ENCODE measurements at places on chromosomes 12 and 14.

- no peak overlapping the region for H3K27ac ChIP-seq
- H3K4me3 ChIP-seq = no peak overlapping the region
- H3K27me3 ChIP-seq = no peaks in the 10 kb centered on the region
- H3K36me3 ChIP-seq = peaks cover 83% of the 10 kb centered on the region
- no peaks in the 10 kb centered on the region for H3K4me1 ChIP-seq
Observed at GRCh38 chr14:101887219-101887618, 77.2 kb upstream of the DYNC1H1 start.

DNA sequence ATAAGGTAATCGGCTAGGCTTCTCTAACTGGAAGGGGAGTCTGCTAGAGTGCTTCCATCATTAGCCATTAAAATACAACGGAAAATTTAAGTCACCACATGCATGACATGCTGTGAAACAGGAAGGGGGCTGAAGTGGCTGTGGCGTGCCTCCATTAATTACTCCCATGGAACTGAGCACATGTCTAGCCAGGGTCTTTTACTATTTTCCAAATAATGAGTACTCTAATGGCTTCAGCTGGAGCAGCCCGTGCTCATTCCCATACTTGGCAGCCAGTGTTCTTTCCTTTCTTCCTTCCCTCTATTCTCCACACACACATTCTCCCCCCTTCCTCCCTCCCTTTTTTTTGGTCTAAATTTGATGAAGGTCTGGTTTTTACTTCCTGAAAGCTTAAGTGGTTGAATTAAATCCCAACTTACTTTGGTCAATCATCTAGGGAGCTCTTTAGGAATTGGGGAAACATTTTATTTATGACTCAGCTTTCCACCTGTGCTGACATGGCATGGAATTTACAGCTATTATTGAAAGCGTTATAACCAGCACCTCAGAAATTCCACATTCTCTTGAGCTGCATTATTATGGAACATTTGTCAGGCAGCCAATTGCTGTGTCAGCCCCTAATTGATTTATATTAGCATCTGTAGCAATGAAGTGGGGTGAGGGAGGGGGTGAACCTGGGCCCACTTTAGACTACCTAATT is 72.3 kb downstream of the LRIG3 start:
- no peaks in the 10 kb centered on the region for H3K36me3 ChIP-seq
- no peaks in the 10 kb centered on the region for H3K27me3 ChIP-seq
- no peak overlapping the region for H3K27ac ChIP-seq
- no peaks in the 10 kb centered on the region for H3K4me1 ChIP-seq
- no peak overlapping the region for H3K4me3 ChIP-seq

DNA sequence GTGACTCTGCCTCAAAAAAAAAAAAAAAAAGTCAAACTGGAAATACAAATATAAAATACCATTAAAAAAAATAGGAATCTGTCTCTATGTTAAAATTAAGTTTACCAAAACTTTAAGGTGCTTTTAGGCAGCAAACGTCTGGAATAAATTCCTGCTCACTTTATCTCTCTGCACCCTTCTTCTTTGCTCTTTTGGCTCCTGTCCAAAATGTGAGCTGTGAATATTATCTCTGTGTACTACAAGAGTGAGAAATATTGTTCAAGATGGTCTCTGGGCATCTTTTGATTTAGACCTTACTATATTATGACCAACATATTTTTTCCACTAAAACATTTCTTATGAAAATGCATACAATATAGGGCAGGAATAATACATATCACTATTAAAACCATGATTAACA is 63.7 kb downstream of the PUS7L start:
- H3K27ac ChIP-seq = no peak overlapping the region
- no peak overlapping the region for H3K4me3 ChIP-seq
- H3K4me1 ChIP-seq = no peaks in the 10 kb centered on the region

GRCh38 chr14:91872011-91872501 is 4.7 kb upstream of the TC2N start:
- H3K4me3 ChIP-seq = peak overlapping the region; percentile 58
- H3K27me3 ChIP-seq = no peaks in the 10 kb centered on the region
- H3K36me3 ChIP-seq = no peaks in the 10 kb centered on the region
- peak; percentile 13 for DNase-seq
- H3K27ac ChIP-seq = peak overlapping the region; percentile 79
- peaks cover 95% of the 10 kb centered on the region for H3K4me1 ChIP-seq

DNA sequence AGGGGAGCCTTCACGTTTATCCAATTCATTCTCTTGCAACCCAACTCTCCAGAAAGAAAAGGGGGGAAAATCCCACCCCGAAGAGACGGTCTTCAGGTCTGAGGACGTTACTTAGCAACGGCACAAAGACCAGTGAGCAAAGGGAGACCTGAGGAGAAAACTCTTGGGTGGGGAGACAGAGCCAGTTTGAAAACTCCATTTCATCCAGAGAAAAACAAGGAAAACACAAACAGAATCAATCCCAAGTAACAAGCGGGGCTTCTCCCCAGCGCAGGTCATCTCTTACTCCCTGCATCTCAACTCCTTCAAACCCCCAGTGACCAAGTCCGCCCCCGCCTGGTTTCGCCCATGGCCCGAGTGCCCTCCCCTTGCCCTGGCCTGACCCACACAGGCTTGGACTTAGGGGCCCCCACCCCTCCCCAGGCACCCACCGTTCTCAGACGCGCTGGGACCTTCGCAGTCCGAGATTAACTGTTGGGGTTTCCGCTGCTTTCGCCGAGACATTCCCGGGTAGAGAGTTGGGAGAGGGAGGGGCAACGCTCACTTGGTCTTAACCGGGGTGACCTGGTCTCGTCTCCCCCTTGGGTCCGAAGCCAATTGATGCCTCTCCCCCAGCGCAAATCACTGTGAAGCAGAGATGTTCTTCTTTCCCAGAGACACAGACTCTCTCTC is 10.4 kb upstream of the SALL2 start:
- no peak for DNase-seq
- H3K4me3 ChIP-seq = no peak overlapping the region
- H3K27me3 ChIP-seq = peaks cover 14% of the 10 kb centered on the region
- H3K36me3 ChIP-seq = no peaks in the 10 kb centered on the region
- H3K27ac ChIP-seq = no peak overlapping the region

- H3K4me3 ChIP-seq = no peak overlapping the region
- H3K4me1 ChIP-seq = no peaks in the 10 kb centered on the region
- no peaks in the 10 kb centered on the region for H3K36me3 ChIP-seq
- H3K27ac ChIP-seq = no peak overlapping the region
- DNase-seq = no peak
- peaks cover 5% of the 10 kb centered on the region for H3K27me3 ChIP-seq
Observed at GRCh38 chr12:59500335-59500734, 95.5 kb upstream of the SLC16A7 start.

DNA sequence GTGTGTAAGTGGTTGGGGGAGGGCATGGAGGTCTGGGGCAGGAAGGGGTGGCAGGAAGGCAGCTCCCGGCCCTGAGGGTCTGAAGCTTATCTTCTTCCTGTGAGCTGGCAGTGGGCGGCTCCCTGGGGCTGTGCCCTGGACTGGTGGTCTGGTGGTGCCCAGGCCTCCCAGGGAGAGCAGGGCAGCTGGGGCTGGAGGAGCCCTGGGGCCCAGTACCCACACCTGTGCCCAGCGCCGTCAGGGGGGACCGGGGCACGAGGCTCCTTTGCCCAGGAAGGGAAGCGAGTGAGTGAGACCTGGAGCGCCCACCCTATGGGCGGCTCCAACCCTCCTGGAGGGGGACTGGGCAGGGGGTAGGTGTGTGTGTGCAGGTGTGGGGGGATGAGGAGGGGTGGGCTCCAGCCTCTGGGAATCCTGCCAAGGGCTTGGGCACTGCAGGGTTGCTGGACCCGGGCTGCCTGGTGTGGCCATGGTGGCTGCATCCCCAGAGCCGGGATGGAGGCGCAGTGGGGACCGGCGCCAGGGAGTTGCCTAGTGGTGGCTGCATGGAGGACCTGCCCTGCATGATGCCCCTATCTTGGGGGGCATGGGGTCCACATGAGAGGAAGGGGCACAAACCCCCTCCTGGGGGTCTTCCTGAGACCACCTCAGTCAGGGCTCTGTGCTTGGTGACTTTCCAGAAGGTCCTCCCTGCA is 353.6 kb downstream of the TMEM121 start:
- no peaks in the 10 kb centered on the region for H3K27me3 ChIP-seq
- H3K4me3 ChIP-seq = no peak overlapping the region
- H3K27ac ChIP-seq = no peak overlapping the region
- DNase-seq = peak; percentile 27
- H3K4me1 ChIP-seq = no peaks in the 10 kb centered on the region

- H3K36me3 ChIP-seq = peaks cover 6% of the 10 kb centered on the region
- H3K4me1 ChIP-seq = no peaks in the 10 kb centered on the region
- no peak overlapping the region for H3K27ac ChIP-seq
- DNase-seq = no peak
- H3K4me3 ChIP-seq = no peak overlapping the region
- H3K27me3 ChIP-seq = no peaks in the 10 kb centered on the region
Observed at GRCh38 chr12:107612508-107612907, 73.1 kb upstream of the PWP1 start.

- no peaks in the 10 kb centered on the region for H3K27me3 ChIP-seq
- H3K4me1 ChIP-seq = no peaks in the 10 kb centered on the region
- no peak for DNase-seq
- no peak overlapping the region for H3K27ac ChIP-seq
- H3K36me3 ChIP-seq = no peaks in the 10 kb centered on the region
Observed at GRCh38 chr12:29066011-29066588, 83.0 kb upstream of the FAR2 start.

GRCh38 chr12:4036671-4037271 is 163.6 kb upstream of the PARP11 start:
- no peaks in the 10 kb centered on the region for H3K27me3 ChIP-seq
- peaks cover 4% of the 10 kb centered on the region for H3K4me1 ChIP-seq
- no peak overlapping the region for H3K27ac ChIP-seq
- no peak for DNase-seq
- no peaks in the 10 kb centered on the region for H3K36me3 ChIP-seq
- H3K4me3 ChIP-seq = no peak overlapping the region

DNA sequence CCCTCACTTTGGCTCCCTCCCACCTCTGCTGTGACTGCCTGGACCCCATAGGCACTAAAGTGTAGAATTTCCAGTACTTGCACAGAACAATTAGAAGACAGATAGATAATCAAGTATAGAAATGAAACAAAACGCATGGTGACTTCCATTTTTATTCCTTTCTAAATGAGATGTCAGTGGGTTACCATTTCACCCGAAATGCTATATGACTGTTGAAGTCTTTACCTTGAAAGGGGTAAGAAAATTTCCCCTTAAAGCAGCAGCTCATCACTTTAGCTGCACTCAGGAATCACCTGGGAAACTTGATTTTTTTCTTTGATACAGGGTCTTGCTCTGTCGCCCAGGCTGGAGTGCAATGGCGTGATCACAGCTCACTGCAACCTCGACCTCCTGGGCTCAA is 12.5 kb upstream of the KSR2 start:
- H3K27me3 ChIP-seq = peaks cover 4% of the 10 kb centered on the region
- no peaks in the 10 kb centered on the region for H3K36me3 ChIP-seq
- DNase-seq = no peak
- no peak overlapping the region for H3K4me3 ChIP-seq
- no peaks in the 10 kb centered on the region for H3K4me1 ChIP-seq
- H3K27ac ChIP-seq = no peak overlapping the region

DNA sequence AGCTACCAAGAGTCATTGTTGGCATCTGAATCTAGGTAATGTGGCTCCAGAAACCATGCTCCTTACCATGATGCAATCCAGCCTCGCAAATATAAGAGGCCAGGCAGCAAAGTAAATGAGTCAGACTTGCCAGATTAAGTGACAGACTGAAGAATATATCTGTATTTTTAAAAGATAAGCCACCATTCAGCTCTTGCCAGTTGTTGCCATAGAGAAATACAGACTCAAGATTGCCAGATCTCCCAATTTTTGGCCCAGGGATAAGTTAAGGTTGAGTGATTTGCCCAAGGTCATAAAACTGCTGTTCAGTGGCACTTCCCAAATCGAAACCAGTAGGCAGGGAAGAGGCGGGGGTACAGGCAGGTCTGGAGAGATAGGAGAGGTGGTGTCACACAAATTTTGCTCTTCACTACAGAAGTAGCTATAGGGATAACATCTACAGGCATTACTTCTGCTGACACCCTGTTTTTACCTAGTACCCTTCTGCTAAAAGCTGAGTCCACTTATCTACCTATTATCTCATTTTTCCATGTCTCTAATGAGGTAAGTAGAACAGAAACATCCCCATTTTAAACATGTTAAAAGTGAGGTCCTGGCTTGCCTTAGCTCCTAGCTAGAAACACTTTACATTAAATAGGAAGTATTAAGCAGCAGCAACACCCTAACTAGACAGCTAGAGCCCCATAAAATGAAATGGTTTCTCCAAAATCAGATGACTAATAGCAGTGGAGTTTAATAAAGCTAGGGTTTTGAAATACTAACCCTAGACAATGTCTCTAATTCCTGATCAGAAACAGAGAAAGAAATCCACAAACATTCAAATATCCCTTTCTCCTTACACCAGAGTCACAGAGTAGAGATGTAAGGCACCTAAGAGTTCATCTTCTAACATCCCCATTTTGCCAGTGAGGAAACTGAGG is 19.5 kb downstream of the DCAF5 start:
- no peak overlapping the region for H3K27ac ChIP-seq
- H3K27me3 ChIP-seq = no peaks in the 10 kb centered on the region
- no peaks in the 10 kb centered on the region for H3K36me3 ChIP-seq

DNA sequence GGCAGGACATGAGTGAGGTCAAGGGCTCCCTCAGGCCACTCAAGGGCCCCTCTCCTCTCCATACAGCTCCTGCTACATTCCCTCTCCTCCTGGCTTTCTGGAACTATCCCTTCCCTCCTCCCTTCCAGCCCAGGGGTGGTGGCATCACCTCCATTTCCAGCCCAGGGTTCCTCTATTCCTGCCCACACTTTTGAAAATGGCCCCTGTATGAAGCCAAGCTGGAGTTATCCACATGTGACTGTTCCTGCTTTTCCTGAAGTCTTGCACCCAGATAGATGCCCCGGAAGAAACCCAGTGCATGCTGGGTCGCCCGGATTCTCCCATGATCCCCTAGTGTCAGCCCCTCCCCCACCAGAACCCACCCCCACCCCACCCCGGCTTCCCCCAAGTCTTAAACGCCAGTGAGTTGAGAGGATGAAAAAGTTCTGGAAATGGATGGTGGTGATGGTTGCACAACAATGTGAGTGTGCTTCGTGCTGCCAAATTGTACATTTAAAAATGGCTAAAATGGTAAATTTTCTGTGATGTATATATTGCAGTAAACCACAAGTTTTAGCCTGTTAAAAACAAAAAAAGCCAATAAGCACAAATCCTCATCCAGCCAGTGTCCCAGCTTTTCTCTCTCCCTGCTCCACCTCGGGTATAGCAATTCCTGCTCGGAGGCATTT is 136.9 kb downstream of the SCARB1 start:
- no peaks in the 10 kb centered on the region for H3K36me3 ChIP-seq
- H3K27me3 ChIP-seq = no peaks in the 10 kb centered on the region
- no peaks in the 10 kb centered on the region for H3K4me1 ChIP-seq
- no peak for DNase-seq
- no peak overlapping the region for H3K4me3 ChIP-seq

GRCh38 chr12:106892075-106892474 is 63.6 kb upstream of the TMEM263 start:
- no peaks in the 10 kb centered on the region for H3K27me3 ChIP-seq
- H3K36me3 ChIP-seq = peaks cover 9% of the 10 kb centered on the region
- H3K4me3 ChIP-seq = no peak overlapping the region
- DNase-seq = no peak
- H3K27ac ChIP-seq = no peak overlapping the region

DNA sequence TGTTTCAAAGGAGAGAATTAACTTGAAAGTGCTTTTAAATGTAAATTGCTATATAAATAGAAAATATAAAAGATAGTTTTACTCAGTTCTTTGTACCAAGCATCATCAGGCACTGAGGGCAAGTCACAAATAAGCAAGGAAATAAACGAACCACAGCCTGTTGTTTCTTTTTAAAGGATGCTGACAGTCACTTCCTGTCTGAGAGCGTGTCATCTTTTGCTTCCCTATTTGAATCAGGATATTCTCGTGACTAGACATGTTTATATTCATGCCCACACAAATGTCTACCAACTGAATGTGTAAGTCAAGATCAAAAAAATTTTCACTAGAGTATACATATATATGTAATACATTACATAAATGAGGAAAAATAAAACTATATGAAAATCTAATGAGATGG is 31.4 kb upstream of the SLC2A13 start:
- no peak overlapping the region for H3K27ac ChIP-seq
- peaks cover 6% of the 10 kb centered on the region for H3K4me1 ChIP-seq
- no peak overlapping the region for H3K4me3 ChIP-seq
- DNase-seq = peak; percentile 37

All from CD4-positive, alpha-beta memory T cell (primary cell).